Activated gamma-delta T cell treated with anti-CD3 and anti-CD28 coated beads, Interleukin-2, amount 50 U/mL, for 16 hours (primary cell): ENCODE measurements at places on chromosomes 4 and X.

- no peak for DNase-seq
These were observed 121.9 kb downstream of the RBMX2 start for GRCh38 chrX:130523460-130524394.

- DNase-seq = no peak
These were observed 9.8 kb downstream of the ATP2B3 start for GRCh38 chrX:153527208-153527607.

GRCh38 chr4:165124488-165124887 is 11.8 kb upstream of the TMEM192 start:
- DNase-seq = no peak

DNA sequence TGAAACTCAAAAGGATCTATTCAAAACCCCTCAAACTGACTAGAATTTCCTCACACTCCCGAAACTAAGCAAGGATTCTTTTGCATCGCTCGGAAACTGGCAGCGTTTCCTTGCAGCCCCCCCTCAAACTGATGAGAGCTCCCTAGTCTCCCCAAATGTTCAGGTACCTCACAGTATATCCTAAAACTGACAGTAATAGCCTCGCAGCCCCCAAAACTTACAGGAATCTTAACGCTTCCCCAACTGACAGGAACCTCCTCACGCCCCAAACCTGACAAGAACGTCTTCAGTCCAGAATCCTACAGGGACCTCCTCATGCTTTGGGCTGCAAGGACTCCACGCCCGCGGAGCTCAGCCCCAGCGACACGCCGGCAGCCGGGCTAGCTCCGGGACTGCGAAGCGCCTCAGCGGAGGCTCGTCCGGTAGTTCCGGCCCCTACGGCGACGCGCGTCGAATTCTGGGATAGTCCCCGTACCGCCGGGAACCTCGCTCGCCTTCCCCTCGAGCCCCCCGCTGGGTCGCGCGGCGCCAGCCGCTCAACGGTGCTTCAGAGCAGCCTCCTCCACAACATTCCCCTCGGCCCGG is 640 bp downstream of the PHF8 start:
- DNase-seq = no peak

DNA sequence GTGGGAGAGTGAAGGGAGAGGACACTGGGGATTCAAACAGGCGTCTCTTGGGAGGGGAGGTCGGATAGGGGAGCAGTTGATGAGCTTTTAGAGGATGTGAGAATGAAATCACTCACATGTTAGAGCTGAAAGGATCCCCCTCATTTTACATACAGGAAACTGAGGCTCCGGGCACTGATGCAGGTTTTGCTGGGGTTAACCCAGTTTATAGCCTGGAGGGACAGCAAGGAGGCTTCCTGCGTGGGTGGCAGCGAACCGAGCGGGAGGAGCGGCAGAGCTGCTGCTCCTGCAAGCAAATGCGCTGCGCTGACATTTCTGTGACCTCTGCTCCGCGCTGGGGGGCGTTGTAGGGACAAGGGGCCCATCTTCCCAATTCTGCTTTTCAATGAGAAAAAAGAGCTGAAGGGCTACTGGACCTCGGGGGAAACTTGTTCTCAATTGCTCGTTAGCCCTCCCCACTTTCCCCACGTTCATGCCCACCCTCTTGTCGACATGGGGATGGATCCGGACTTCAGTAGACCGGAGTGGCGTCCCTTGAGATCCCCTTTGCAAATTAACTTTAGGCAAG is 1.2 kb upstream of the NEUROG2 start:
- no peak for DNase-seq

DNA sequence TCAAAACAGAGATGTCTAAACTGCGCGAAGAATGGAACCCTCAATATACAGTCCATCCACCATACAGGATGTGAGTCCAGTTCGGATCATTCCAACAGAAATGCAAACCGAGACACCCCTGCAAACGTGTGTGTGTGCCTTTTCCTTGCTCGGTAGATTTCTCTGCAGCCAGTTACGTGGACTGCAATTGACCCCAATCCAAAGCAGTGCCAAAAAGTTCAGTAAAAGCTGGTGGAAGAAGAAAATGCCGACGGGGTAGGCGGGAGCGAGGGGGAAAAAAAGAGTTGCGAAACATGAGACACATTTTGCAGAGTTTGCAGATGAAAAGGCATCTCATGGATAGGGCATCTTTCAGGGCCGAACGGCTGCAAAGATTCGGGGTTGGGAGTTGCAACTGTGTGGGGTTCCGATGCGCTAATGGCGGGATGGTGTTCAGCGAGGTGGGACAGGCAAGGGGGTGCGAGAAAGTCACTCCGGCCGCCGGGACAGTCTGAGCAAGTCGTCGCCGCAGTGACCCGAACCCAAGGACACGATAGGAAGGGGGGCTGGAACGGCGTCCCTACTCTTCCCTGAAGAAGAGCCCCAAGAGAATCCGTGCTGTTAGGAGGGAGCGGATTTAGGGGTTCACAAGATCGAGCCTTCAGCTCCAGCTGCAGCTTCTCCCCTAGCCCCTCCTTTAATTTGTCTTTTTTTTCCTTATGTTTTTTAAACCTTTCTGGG is 3.8 kb downstream of the PHOX2B start:
- DNase-seq = no peak

DNA sequence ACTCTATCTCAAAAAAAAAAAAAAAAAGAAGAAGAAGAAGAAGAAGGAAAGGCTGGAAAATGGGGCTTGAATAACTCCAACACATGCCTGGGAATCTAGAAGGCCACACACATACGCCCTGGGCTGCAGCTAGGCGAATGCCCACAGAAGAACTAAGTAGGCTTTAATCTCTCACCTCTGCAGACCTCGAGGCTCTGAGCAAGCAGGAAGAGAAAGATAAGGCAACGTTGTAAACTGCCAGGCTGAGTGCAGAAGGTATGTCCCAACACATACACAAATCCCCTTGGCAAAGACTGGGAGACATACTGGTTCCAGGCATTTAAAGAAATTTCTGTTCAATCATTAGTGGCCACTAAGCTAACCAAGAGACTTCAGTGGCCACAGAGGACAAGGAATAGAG is 18.4 kb downstream of the SLC38A5 start:
- no peak for DNase-seq

DNA sequence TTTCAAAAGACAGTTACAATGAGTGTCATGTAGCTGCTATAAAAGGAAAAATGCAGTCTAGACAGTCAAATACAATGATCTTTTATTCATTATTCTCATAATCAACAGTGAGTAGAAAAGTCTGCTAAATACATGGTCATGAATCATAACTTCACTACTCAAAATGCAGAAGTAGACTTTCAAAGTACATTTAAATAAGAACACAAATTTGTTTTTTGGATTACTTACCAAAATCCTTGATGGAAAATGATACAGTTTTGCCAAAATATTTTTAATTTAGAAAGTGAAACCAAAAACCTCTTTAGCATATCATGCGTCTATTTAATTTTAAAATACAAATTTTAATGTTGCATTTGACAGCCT is 4.9 kb downstream of the ACSL4 start:
- DNase-seq = no peak

DNA sequence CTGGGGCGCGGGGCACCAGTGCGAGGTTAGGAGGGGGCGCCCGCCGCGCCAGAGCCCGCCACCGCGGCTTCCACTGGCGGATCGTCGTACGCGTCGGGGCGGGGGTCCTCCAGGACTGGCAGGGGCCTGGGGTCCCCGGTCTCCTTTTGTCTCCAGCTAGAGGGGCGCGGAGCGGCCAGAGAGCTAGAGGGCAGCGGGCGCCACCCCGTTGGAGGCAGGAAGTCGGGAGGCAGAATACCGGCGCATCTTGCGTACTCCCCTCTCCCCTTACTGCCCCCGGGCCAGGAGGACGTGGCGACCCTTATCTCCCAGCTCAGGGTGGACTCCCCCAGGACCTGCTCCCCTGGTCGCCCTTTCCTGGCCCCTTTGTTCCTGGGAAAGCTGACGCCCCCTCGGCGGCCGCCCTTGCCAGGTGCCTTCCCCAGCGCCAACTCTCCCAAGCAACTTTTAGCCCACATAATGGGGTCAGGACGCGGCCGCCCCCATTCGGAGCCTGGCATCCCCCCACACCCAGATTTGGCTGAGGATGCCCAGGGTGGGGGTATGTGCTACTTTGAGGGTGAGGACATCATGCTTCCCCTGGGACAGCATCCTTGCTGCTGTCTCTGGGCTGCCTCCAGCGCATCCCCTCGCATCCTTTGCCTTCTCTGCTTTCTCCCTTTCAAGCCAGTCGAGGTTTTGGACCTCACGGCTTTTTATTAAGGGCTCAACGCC is 933 bp downstream of the CNKSR2 start:
- no peak for DNase-seq

- DNase-seq = no peak
These were observed 1156.7 kb downstream of the FAM133A start for GRCh38 chrX:94830717-94831116.

- DNase-seq = no peak
These were observed 1.7 kb upstream of the WDR1 start for GRCh38 chr4:10118048-10119004.

DNA sequence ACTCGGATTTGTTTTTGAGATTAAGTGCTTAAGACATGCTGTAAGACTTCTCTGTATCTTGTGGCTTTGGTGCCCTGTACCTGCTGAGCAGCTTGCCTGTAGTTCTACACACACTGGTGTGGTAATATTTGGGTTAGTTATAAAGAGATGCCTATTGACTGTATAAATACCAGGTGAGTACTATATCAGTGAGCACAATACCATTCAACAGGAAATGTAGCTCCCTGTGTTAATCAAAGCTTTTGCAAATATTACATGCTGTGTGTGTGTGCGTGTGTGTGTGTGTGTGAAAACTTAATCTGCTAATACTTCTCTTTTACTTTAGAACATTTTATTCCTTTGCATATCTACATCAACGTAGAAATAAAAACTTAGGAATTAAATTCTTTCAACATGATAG is 30.1 kb downstream of the MYOZ2 start:
- no peak for DNase-seq

GRCh38 chr4:71841336-71841735 is 57.5 kb upstream of the GC start:
- no peak for DNase-seq

GRCh38 chr4:2249526-2250356 is 7.8 kb upstream of the HAUS3 start:
- DNase-seq = no peak

GRCh38 chrX:135454816-135455215 is 33.1 kb downstream of the SMIM10L2A start:
- no peak for DNase-seq

DNA sequence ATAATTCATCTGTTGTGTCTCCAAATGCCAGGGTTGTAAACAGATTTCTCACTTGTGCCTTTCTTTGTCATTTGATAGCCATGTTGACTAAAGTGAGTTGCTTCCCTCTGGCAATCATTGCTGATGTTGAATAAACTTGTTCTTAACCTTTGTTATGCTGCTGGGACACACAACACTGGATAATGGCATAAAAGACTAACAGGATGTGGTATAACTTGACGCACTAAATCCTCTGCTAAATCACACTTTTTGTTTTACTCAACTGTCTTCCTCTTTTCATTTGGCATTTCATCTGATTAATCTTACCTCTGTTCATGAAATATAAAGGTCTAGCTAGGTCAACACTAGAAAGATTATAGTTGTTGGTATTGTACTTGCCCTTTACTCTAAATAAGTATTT is 17.6 kb upstream of the CXCL5 start:
- no peak for DNase-seq

- DNase-seq = no peak
These were observed 12.8 kb upstream of the NSUN7 start for GRCh38 chr4:40736910-40737309.

DNA sequence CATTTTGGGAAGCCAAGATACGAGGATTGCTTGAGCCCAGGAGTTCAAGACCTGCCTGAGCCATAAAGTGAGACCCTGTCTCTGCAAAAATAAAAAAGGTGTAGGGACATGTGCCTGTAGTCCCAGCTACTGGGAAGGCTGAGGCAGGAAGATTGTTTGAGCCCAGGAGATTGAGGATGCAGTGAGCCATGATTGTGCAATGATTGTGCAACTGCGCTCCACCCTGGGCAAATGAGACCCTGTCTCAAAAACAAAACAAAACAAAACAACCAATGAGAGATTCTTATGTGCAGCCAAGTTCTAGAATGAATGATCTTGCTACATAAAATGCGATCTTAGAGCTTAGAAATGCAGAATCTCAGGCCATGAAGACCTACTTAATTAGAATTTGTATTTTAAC is 22.5 kb downstream of the SLC9B2 start:
- DNase-seq = no peak

DNA sequence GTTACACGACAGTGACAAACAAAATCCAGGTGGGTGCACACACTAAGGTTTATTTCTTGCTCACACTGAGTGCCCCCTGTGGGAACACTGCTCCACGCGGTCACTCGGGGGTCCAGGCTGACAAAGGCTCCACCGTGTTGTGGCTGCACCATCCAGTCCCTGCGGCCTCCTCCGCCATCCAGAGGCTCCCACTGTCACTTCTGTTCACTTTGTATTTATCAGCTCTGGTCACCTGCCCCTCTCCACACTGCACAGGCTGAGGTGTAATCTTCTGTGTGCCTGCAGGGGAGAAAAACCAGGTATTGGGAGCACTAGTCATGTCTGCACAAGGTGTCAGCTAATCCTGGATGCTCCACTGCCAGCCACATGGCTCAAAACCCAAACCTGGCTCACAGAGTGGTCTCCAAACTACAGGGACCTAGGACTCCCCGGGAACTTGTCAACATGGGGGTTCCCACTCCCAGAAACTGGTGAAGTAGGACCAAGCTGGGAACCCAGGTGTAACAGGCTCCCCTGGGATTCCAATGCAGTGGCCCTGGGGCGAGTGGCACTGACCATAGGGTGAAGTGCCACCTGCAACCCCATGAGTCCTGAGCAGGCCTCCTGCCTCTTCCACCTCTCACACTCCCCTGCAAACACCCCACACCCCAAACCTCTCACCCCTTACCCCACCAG is 25.5 kb downstream of the HMX1 start:
- no peak for DNase-seq

- no peak for DNase-seq
These were observed 4.6 kb upstream of the HAUS3 start for GRCh38 chr4:2246384-2247127.

DNA sequence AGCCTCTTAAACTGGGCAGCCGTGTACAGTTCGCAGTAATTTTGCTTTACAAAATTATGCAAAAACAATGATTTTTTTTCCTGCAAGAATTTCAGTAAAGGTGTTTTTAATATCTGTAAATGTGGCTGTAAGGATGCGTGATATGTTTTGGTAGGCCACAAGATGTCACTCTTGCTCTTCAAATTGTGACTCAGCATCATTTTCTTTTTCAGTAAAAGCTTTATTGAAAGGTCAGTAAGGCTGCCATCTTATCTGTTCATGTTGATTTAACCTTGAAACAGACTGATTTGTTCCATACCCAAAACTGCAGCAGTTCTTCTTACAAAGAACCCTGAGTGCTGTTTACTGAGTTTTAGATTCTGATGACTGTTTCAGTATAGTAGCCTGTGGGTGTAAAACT is 39.9 kb downstream of the TXLNG start:
- DNase-seq = no peak

DNA sequence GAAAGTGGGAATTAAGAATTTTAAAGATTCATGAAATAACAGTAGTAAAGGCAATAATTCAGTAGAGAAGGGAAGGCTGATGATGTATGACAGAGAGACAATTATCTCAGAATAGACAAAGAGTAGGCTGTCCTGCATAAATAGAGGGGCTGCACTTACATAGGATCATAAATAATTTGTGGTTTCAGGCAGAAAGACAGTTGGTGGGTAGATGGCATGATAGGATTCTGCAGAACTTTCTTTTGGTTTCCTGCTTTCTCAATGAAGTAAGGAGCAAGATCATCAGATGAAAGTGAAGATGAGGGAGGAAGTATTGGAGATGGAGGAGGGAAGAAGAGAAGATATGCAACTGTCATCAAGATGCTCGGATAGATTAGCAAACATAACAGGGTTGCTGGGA is 604.9 kb upstream of the ZFP42 start:
- DNase-seq = no peak
